Lung microvascular endothelial cell (primary cell): ENCODE measurements at places on chromosomes 13 and 19. TPM values are rescaled to one million over a fixed set of nuclear protein-coding genes. Genes with fewer than 3 reads are reported as not detected.

ZNF548 gene
- total RNA-seq: 8.1 and 11.3 TPM in 2 replicates

TRAPPC5 gene
- total RNA-seq: 63.4 and 82.5 TPM in 2 replicates

SLC25A41 gene
- not detected in 2 replicates for total RNA-seq

- peak; percentile 44 for DNase-seq
Observed at GRCh38 chr19:4988770-4989251, 19.9 kb downstream of the KDM4B start.

DNA sequence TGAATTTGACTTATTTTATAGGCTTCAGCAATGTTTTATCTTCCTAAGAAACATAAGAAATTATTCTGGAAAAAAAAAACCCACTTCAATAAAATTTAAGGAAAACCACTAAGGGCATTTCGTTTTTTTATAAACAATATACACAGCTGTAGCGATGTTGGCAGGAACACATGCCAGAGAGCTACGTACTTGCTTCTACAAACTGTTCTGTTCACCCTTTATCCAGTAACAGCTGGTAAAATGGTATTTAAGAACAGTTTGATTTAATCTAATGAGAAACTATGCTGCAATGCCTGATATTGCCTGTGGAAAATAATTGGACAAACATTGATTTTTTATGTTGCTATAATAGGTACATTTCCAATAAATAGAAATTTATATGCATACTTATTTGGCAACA, 137.2 kb upstream of the DACH1 start:
- DNase-seq: no peak

GRCh38 chr19:54792814-54793213, 10.6 kb upstream of the KIR2DL4 start:
- no peak for DNase-seq

- DNase-seq: no peak
Observed at GRCh38 chr19:30596813-30597399, 224.7 kb downstream of the ZNF536 start.

DNA sequence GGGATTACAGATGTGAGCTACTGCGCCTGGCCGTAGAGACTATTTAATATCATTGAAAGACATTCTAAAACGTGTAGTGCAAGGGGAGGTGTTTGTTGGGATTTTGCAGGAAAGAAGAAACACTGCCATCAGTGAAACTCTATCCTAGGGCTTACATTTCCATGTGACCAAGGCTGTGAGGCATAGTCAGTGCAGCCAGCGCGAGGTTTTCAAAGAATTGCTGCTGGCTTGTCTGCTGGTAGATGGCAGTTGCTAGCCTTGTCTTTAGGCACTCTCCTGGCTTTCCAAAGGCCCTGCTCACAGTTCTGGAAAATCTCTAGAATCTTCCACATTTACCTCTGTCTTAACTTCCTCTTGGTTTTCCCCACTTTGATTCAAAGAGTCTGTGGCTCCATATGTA, 77.5 kb downstream of the GPC6 start:
- DNase-seq: no peak

DNA sequence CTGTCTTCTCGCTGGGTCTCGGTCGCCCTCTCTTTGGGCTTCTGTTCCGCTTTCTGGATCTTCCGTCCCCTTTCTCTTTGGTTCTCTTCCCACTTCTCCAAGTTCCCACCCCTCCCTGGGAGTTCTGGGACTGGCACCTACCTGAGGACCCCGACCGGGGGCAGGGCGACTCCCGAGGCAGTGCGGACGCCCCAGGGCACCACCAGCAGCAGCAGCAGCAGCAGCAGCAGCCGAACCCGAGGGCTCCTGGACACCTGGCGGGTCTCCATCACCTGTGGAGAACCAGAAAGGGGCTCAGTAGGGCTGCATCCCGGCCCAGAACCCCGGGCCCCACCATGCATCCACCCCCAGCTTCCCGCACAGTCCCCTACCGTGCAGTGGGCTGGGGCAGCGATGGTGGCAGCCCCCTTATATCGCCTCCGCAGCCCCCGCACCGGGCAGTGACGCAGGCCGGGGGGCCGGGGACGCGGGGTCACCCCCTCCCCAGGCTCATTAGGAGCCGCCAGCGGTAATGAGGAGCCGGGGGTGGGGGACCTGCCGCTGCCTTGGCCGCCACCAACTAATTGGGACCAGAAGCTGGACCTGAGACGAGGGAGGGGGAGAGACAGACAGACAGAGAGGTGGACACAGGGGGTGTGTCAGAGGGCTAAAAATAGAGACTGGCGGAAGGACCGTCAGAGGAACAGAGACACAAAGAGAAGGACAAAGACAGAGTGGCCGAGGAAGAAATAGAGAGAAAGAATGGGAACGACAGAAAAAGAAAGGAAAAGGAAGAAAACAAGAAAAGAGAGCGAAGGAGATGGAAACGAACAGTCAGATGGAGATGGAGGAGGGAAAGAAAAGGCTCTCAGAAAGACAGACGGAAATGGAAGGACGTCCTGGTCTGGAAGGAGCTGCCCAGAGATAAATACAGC, at the start of gene PTH2:
Gene PTH2, minus strand, starts transcription at position 371 of the 914 bp plus-strand sequence. Its CDS starts 102 bp downstream, at position 269.
- no peak for DNase-seq

- no peak for DNase-seq
Observed at GRCh38 chr13:113749507-113749906, 9.5 kb upstream of the TMEM255B start.

GRCh38 chr13:90968166-90968904, 379.2 kb upstream of the MIR17HG start:
- peak; percentile 6 for DNase-seq

DNA sequence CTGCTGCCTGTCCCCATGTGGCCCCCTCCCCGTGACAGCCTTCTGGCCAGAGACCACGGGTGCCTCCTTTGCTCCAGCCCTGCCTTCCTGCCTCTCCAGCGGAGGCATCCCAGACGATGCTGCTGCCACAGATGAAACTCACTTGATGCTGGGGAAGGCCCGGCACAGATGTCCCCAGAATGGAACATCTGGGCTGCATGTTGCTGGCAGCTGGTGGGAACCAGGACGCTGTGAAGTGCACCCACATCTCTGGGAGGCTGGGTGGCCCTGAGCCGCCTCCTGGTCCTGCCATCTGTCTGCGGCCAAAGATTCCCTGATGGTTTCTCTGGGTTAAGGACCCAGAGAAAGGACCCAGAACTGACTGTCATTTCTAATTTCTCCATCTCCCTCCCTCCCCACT, 51.9 kb upstream of the PTPRS start:
- DNase-seq: no peak

DNA sequence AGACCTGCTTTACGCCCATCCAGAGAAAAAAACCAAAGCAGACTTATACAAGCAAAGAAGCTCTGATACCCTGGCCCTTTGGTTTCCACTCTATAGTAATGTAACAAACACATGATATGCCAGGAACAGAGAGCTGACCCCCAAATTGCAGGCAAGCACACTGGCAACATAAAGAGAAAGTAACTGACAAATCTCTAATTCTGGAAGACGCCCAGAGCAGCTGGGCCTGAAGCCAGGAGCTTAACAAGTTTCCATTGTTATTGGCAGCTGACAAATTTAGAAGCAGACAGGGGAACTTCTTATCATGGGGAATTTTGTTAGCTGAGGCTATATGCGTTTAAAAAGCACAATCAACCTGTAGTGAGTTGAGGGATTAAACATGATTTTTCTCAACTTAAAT, 158.0 kb downstream of the DLEU7 start:
- peak; percentile 86 for DNase-seq
